ENCODE measurements at places on chromosomes 2 and 18.
A peak's percentile ranks its signal among the peaks of the same experiment; 100 is the strongest.

DNA sequence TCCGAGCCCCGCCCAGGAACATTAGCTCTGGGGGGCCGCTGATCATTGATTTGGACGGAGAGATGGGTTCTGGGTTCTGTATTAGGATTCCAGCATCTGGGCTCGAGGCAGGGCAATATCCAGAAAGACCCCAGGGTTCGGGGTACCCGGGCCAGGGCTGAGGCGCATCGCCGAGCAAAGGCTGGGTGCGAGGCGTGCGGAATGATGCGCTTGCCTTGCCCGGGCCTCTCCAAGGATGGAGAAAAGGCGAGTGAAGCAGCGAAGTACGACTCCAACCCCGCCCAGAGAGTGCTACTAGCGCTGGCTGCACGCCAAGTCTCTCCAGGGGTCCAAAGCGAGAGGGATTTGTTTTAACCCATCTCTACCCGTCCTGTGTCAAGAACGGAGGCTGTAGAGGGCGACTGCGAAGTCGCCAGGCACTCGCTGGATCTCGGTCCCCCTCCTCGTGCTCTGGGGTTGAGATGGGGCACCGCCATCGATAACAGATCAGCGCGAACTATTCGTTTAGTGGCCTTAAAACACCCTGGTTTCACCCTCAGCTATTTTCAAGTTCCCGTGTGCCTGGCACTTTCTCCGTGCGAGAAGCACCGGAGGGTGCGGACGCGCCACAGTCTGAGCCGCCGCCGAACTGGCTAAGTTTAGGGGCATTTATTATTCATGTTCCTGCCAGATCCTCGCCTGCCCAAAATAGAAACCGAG is 1.9 kb downstream of the ADCYAP1 start:
- DNase-seq, result peak; percentile 18

GRCh38 chr2:23498943-23499342 is 114.0 kb downstream of the KLHL29 start:
- DNase-seq, result no peak

DNA sequence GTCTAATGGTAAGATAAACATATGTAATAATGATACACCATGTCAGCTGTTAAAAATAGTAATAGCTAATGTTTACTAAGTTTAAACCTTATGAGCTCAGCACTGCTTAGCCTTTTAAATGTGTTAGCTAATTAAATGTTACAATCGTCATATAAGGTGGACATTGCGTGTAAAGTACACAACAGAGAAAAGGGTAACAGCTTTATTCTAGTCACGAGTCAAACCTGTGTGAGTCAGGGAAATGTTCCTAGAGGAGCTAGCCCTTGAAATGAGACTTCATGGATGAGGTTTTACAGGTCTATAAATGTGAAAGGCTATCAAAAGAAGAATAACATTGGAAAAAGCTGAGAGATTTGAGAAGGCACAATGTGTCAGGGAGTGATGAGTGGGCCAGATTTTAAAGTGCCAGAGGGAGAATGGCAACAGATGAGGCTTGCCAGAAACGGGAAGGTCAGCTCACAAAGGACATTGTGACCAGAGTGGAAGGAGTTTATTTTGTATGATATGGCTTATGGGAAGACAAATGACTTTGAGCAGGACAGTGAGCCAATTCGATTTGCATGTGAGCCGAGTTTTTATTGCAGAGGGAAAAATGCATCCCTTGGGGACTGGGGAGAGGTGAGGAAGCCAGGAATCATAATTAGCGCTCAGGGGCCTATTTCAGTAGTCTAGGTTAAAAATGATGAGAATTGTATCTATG is 276.3 kb downstream of the CTNNA2 start:
- DNase-seq, result no peak

- DNase-seq, result peak; percentile 55
Observed at GRCh38 chr2:218743068-218743467, 32.4 kb downstream of the TTLL4 start.
